Liver (tissue), 10 donors: ENCODE measurements at places on chromosomes 6 and 20.

GRCh38 chr20:35134472-35134871, 12.7 kb downstream of the EDEM2 start:
- no peak for DNase-seq

DNA sequence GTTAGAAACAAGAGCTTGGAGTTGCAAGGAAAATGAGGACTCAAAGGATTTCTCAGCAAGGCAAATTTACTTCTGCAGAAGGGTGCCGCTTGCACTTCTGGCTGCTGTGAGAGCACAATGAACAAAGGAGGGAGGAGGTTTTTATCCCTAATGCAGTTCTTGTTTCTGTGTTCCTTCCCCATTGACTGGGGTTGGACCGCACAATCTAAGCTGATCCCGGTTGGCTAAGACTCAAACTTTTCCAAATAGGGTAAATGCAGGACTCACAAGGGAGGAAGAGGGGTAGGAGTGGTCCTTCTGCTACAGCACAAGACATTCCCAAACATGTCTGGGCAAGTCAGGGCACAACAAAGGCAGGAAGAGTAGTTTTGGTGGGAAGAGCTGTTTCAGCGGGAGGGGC, 249.6 kb upstream of the MOCS1 start:
- DNase-seq = no peak

DNA sequence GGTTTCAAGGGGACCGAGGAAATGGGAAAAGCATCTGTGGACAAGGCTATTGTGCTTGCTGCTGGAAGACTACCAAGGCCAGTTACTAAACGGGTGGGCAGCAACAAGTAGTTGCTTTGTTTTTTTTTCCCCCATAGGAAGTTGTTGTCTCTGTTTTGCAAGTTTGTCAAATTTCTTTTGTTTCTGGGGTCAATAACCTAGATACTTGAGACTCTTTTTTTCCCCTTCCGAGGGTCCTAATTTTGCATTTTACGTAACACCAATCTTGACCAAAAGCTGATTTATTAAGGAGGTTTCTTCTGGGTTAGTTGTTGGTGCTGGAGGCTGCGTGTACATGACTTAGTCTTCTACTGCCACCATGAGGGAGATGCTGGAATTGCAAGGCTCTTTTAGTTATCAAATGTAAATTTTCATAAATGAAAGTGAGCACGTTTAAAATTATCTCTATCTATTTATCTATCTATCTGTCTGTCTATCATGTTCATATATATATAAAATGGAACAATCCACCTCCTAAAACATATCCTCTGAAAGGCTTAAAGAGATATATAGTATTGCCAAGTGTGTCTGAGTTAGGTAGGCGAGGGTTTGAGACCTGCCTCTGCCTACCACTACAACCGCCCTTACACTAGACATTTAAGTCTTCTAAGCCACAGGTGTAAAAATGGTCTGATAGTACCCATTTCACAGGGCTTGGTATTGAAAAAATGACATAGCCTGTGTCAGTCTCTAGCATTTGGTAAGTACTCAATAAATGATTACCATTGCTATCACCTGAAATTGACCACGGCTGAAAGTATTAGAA, 60.2 kb downstream of the GCLC start:
- DNase-seq = peak; percentile 74

DNA sequence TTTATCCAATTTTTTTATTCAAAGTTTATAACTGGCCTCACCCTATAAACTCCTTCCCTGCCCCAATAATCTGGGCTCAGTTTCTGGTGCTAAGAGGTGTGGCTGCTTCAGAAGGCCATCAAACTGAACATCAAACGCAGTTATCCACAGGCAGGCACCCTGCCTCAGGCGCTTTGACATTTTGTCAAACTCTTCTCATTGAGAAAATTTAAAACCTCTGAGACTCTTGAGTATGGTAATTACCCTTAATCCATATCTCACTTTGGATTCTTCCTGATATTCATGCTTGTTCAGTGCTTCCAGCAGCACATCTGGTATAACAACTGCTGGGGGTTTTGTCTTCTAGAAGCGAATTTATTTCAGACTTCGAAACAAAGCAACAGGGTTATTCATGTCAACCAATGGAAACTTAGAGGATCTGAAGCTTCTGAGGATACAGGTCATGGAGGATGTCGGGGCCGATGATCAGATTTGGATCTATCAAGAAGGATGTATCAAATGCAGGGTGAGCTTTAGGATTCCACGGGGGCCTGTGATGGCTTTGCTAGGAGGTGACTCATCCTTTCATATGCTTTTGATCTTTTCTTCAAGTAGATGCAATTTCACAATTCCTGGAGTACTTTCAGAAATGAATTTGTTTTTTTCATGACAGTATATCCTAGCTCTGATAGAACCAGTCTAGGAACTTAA, 68.2 kb downstream of the RTN4IP1 start:
- no peak for DNase-seq

DNA sequence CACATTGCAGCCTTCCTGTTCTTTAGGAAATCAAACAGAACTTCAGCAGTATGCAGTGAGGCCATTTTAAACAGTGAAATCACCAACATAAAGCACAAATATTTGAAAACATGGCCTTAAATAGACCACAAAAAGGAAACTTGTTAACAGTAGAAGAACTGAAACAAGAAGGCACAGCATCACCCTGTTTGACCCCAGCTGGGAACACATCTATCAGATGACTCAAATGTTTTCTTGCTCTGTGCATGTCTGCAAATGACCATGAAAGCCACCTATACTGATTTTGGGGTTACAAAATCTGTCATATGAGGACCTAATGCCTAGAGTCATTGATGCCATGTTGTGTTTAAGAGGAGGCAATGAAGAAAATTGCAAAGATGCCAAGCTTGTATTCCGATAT, 123.8 kb upstream of the ADGRF1 start:
- no peak for DNase-seq
